ENCODE measurements at places on chromosomes 11 and 22.

- DNase-seq, result no peak
Measured at GRCh38 chr22:27809226-27809603, 7.7 kb upstream of the MN1 start.

- no peak for DNase-seq
Measured at GRCh38 chr22:49887702-49888101, 30.5 kb downstream of the ALG12 start.

GRCh38 chr11:74806267-74806666 lies 57.6 kb downstream of the RNF169 start:
- no peak for DNase-seq

DNA sequence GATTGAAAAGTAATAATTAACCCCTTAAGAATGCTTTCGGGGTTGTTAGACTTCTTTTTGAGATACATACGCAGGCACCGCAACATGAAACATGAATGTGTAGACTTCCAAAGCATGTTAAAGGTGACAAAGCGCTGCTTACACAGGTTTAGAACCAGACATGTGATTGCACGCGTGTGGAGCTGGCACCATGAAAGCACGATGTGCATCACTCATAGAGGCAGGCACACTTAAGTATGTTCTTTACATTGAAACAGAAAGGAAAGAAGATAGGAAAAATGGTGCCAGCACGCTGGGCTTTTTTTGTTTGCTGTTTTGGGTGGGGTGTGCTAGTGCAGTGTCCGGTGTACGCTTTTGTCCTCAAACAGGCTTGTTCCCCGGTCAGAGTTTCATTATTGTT lies 83.6 kb upstream of the PPARA start:
- no peak for DNase-seq

DNA sequence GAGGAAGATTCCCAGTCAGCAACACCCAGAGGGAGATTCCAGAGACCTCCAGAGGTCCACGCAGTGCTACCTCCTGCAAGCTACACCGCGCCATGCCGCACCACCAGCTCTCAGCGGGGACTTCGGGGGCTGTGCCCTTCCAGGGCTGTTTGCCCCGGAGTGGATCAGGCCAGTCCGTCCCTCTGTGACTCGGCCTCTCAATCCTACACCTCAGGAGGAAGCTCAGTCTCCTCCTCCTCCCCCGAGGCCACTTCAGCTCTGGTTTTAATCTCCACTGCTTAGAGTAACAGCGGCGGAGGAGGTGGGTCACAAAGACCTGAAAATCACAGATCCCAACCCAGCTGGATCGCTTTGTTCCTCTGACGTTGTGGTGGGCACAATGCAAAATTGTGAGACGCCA lies 68.6 kb downstream of the PHF21B start:
- no peak for DNase-seq

- no peak for DNase-seq
Measured at GRCh38 chr22:27612115-27612514, 189.4 kb downstream of the MN1 start.

- no peak for DNase-seq
Measured at GRCh38 chr11:10623797-10624761, 55.6 kb upstream of the LYVE1 start.

DNA sequence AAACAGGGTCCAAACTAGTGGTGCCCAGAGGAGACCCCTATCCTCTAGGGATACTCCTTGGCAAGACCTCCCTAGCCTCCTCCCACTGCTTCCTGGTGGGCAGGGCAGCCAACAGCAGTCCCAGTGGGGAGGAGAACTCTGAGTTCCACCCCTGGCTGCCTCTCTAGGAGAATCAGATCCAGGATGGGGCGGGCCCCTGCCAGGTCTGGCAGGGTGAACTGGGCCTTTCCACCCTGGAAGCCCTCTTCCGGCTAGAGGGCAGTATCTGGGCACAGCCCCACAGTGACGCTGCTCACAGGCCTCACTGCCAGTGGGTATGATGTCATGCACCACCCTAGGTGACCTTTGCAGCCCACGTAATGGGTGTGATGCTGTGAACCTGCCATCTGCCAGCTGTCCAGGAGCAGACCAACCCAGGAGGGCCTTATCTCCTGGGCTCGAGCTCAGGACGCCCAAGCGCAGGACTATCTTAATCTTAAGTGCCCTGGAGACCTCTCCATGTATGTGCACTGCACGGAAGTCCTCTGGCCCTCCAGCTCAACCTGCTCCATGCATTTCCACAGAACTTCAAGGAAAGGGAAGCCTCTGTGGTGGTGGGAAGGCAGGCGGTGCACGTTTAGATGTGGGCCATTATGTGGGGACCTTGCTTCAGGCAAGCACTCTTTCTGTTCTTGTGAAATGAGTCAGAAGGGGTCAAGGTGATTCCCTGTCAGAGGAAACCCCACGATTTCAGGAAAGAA lies 31.8 kb upstream of the FCHSD2 start:
- DNase-seq, result no peak

DNA sequence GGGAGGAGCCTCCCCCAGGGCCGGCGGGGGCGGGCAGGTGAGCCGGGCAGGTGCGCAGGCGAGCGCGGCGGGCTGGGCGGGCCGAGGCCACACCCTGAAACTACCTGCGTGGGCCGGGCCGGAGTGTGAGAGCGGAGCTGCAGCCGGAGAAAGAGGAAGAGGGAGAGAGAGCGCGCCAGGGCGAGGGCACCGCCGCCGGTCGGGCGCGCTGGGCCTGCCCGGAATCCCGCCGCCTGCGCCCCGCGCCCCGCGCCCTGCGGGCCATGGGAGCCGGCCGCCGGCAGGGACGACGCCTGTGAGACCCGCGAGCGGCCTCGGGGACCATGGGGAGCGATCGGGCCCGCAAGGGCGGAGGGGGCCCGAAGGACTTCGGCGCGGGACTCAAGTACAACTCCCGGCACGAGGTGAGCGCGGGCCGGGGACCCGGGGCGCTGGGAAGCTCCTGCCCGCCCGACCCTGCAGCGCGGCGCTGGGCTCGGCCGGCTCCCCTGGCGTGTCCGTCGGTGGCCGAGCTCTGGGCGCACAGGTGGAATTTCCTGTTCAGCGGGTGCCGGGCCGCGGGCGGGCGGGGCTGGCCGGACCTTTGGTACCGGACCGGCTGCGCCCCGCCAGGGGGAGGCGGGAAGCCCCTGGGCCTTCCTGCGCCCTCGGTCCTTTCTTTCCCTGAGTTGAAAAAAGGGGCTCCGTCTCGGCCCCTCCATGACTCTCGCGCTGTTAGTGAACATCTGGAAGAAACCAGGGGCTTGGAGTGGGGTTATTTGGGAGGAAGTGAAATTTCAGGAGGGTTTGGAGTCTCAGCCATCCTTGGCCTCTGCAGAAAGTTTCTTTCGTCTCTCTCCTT lies at the start of gene ST14:
TSS of gene ST14 (plus strand) at position 126 of the 841 bp plus-strand sequence. CDS start at position 324, 198 bp downstream.
- no peak for DNase-seq

DNA sequence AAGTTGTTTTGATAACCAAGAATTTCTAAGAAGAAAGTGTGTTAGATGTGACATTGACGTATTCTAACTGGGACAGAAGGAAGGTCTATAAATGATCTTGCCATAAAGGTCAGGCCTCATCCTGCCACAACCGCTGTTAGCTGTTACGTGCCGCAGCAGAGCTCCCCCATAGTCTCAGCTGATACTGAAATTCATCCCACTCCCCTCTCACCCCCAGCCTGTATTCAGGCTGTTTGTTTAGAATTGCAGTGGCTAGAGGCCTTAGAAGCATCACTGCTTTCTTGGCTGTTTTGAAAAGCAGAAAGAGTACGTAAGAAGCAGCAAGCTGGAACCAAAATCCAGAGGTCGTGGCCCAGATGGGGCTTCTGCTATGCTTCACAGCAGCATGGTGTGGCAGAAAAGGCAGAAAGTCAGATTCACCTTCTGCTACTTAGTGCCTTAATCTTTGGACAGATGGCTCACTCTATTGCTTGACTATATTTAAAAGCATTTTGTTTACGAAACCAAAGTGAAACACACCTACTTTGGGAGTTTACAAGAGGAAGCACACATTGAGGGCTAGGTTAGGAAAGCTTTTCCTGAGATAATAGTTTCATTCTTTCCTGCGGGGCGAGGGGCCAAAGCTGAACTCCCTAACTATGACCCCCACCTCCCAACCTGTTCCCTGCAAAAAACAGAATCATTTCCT lies 950 bp upstream of the LAYN start:
- DNase-seq, result peak; percentile 12

DNA sequence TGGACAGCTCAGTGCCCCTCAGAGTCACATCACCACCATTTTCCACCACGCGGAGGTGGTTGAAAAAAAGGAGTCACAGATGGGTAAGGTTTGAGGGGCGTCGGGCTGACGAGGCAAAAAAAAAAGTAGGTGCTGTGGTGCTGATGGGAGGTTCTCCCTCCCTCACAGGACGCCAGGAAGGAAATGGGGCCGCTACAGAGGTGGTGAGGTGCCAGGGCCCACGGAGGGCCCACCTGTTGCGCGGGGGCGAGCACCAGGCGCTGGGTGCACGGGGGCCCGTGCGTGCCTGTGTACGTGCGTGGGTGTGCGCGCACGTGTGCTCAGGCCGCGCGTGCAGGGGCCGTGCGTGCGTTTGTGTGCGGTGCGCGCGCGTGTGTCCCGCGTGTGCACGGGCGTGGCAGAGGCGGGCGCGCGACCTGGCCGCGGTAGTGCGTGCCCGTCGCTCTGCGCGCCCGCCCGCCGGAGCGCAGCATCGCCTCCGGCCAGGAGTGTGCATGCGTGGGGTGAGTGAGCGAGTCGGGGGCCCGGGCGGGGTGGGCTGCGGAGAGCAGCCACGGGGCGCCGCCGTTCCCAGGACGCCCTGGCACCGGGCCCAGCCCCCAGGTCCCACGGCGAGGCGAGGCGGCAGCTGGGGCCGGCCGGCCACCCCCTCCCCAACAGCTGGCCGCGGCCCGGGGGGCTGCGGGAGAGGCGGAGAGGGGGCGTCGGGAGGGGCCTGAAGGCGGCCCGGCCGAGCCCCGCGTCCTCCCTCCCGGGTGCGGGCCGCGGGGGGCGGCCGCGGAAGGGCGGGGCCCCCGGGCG lies 2.8 kb downstream of the PDGFB start:
- DNase-seq, result peak; percentile 59

DNA sequence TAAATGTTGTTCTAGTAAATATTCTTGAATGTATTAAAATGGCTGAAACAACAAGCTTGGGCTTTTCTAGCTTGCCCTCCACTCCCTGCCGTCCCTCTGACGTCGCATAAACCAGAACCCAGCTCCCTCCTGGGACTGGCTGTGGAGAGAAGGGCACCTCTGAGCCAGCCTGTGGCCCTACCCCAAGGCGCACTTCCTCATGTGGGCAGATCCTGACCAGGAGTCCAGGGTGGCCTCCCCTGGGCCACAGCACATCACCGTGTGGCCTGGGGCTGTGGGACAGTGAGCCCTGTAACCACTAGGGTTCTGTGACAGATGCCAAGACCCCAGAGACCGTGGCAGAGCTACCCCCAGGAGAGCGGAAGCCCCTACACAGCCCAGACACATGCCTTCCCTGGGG lies 10.2 kb upstream of the ADORA2A start:
- DNase-seq, result no peak

DNA sequence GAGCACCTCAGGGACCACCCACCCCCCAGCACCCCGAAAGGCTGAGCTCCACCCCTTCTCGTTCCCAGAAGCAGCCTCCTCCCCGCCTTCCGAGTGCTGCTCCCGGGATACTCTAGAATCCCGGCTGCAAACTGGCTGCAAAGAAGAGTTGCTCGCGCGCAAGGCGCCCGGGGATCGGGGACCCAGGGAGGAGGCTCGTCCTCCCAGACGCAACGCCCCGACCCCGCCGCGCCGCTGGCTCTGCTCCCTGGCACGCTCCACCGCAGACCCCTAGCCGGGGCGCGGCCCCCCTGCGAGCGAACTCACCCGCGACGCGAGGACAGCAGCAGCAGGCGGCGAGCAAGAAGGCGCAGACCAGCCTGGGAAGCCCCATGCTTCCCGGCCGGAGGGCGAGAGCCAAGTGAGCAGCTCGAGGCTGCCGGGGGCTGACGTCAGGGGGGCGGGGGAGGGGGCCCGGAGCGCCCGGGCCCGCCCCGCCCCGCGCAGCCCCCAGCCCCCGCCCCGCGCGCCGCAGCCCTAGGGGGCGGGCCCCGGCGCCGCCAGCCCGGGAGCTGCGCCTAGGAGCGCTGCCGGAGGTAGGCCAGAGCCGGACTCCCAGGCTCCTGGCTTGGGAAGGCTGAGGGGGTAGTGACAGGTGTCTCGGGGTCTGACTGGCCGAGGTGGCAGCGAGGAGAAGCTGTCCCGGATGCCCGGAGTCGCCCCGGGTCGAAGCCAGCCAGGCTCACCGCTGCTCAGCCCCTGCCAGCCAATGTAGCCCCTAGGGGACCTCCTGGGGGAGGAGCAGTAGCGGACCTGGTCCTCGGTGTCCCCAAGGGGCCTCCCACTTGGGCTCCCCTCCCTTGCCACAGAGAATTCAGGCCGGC lies at the start of gene MCAM:
TSS of gene MCAM (minus strand) at position 402 of the 863 bp plus-strand sequence. CDS start at position 373, 29 bp downstream.
- DNase-seq, result no peak

- no peak for DNase-seq
Measured at GRCh38 chr11:8828580-8829361, 82.2 kb upstream of the AKIP1 start.

GRCh38 chr11:47460571-47461235 lies 11.8 kb upstream of the RAPSN start:
- DNase-seq, result no peak

GRCh38 chr11:100929377-100929776 lies 200.2 kb downstream of the PGR start:
- DNase-seq, result no peak

DNA sequence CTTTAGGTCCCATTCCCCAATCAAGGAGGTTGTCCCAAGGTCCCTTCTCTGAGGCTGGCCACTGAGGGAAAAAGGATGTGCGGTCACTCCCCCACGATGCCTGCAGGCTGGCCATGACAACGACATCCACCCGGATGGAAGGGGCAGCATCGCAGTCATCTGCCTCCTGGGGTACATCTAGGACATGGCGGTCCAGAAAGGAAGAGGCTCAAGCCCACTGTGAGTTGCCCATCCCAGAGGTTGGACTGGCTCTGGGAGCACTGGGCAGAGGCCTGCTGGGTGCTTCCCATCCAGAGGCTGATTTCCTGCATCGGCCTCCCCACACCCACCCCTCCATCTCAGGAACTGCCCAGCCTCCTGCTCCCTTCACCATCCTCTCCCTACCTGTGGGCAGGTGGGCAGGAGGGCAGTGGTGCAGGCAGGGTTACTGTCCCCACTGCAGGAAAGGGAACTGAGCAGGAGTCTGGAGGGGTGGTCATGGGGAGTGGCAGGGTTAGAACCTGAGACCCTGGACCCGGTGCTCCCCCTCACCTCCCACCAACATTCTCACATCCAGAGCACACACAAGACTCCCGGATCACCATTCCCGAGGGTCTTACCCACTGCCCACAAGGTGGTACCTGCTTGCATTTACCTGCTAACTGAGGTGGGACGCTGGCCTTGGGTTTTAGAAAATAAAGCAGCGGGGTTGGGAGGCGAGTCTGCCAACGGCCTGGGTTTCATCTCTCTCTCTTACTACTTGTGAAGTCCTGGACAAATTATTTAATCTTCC lies 4.4 kb downstream of the RCE1 start:
- no peak for DNase-seq

Data from CD4-positive, alpha-beta T cell treated with Interleukin-15 for 4 hours (primary cell).